ENCODE measurements at places on chromosomes 16 and 17.

- DNase-seq: no peak
Observed at GRCh38 chr17:39665642-39666224, 584 bp downstream of the TCAP start.

GRCh38 chr16:64278196-64278595 is 843.7 kb downstream of the CDH11 start:
- DNase-seq: no peak

- peak; percentile 50 for DNase-seq
Observed at GRCh38 chr16:31458073-31458843, 1.0 kb upstream of the ARMC5 start.

DNA sequence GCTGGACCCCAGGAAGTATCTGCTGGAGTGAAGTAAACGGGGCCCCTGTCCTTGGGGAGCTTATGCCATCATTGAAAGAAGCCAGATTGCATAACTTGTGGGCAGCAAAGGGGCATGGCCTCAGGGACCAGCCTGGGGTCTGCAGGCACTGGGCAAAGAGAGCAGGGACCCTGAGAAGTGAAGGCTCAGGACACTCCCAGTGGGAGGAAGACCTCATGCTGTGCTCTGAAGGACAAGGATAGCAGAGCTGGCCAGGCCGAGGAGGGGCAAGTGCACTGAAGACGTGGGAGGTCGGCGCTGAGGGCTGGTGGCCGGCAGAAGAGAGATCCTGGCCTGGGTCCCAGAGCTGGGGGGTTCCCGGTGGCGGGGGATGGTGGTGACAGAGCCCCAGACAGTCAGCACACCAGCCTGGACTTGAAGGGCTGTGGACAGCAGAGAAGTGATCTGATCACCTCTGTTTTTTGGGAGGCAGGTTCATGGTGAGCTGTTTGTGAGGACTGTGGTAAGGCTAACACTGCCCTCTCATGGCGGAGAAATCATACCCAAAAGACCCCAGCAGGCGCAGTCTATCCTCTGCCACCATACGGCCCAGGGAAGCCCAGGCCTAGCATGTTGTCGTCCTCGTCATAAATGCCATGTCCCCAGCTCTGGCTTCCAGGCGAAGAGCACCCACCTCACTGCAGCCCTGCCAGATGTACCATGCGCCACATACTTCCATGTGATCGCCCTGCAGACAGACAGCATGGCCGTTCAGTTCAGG is 7.1 kb upstream of the CNP start:
- peak; percentile 47 for DNase-seq

- no peak for DNase-seq
Observed at GRCh38 chr17:41116297-41116696, 1.9 kb downstream of the KRTAP4-11 start.

DNA sequence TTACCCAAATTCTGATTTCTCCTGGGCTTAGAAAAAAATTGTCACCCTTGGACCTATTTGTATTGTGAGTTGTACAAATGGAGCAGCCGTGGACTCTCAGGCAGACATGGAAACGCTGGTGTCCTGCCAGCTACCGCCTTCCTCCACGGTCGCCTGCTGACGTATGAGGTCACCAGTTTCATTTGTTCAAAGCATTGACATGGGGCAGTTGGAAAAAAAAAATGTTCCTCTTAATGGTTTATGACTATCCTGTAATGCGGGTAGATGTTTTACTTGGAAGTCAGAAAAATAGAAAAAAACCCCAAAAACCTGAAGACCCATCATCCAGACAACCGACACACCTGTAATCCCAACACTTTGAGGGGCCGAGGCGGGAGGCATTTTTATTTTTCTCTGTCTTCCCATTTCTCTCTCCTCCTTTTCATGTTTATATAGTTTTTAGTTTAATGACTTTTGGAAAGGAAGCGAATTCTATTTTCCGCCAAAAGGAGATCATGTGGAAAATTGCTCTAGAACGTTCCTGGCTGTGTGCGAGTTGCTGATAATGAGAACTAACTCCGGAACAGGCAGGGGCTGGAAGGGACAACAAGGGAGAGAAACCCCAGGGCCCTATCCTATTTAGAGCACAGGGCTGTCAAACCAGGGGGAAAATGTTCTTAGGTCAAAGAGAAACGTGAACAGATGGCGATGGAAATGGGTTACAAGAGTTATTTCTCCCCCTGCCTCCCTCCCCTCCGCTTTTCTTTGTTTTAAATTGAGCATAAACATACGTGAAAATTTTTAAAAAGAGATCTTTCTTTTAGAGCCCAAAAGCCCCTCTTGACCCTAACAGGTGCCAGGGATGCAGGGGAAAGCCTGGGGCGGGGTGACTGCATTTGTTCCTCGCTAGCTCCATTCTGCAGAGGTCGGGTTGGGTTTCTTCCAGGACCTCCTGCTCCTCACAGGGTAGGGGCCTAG is 13.7 kb downstream of the DNAH17 start:
- DNase-seq: no peak

GRCh38 chr16:11681556-11681955 is 13.3 kb downstream of the SNN start:
- DNase-seq: no peak

DNA sequence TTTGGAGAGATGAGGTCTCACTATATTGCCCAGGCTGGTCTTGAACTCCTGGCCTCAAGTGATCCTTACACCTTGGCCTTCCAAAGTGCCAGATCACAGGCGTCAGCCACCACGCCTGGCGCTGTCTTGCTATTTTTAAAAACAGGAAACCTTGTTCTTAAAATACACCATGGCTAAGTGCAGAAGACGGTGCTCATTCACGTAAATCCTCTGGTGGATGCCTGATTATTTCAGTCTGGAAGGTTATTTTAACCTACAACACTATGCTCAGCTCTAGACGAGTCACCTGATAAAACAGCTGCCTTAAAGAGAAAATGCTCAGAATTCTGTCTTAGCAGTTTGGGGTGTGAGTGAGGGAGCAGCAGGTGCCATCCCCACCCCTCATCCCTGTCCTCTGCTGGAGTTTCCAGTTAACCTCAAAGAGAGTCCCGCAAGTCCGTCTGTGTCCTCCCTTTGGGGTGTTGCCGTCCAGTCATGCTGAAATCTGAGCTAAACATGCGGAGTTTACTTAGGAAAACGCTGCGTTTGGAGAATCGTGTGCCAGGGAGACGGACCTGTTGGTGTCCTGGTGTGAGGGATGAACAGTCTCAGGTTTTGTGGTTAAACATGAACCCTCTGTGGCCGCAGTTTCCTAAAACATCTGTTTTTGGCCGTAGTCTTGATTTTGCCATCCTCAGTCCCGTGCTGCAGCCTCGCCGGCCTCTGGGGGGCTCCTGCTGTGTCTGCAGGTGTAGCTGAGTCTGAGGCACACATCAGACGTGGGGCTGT is 17.1 kb downstream of the SPG7 start:
- DNase-seq: no peak

- DNase-seq: no peak
Observed at GRCh38 chr16:21026846-21027245, 123.8 kb downstream of the DNAH3 start.

DNA sequence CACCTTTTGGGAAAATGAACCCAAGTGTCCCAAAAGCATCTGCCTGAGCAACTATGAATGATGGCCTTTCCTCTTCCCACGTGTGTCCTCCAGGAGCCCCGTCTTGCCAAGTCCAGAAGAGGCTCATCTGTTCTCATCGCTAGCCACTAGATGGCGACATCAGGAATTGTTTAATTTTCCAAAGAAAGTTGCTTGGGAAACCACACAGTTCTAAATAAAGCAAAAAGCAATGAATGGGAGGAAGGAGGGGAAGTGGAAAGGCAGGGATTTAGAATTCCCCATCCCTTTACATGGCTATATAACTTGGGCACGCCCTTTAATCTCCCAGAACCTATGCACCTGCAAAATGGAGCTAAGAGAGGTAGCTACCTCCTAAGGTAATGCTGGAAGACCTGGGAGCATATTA is 9.0 kb upstream of the CDH5 start:
- DNase-seq: peak; percentile 66

DNA sequence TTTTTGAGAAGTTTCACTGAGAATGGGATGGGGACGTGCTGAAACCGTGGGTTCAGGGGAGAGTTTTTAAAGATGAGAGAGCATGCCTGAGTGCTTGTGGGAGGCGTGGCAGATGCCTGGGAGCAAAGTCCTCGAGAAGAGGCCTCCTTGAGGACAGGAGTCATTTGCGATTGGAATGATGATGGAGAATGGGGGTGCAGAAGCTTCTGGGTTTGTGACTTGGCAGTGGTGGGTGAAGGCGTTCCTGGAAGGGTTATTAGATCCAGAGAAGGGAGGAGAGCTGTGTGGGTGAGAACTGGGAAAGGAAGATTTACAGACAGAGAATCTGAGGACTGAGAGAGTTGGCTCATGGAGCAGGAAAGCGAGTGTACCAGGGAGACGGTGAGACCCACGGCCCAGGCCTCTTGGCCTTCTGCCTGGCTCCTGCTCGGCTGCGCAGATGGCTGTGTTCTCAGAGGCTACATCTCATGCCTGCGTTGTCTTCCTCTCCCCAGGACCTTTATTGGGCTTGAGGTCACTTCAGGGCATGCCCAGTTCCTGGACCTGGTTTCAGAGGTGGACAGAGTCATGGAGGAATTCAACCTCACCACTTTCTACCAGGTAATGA is 8.6 kb upstream of the MMP15 start:
- DNase-seq: no peak

GRCh38 chr16:64240586-64240985 is 881.3 kb downstream of the CDH11 start:
- no peak for DNase-seq

- DNase-seq: no peak
Observed at GRCh38 chr16:24883714-24884151, 38.0 kb downstream of the SLC5A11 start.

- no peak for DNase-seq
Observed at GRCh38 chr17:50331085-50331791, 14.7 kb upstream of the XYLT2 start.
